ENCODE measurements at places on chromosomes 2 and 18. TPM values are rescaled to one million over a fixed set of nuclear protein-coding genes. Genes with fewer than 3 reads are reported as not detected.

- no peaks in the 10 kb centered on the region for H3K27me3 ChIP-seq
- H3K4me1 ChIP-seq = peaks cover 2% of the 10 kb centered on the region
- no peak overlapping the region for H3K4me3 ChIP-seq
- peak; percentile 84 for DNase-seq
- no peak overlapping the region for H3K27ac ChIP-seq
Measured at GRCh38 chr2:141055531-141055930, 1075.3 kb downstream of the LRP1B start.

DNA sequence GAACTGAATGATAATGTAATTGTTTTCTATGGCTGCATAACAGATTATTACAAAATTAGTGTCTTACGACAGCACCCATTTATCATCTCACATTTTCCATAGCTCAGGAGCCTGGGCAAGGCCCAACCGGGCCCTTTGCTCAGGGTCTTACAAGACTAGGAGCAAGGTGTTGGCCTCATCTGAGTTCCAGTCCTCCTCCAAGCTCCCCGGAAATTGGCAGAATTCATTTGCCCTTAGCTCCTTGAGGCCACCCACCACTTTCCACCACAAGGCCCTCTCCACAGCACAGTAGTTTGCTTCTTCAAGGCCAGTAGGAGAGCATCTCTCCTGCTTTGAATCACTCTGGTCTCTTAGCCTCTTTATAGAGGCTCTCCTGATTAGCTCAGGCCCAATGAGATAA is 89.2 kb upstream of the SALL3 start:
- H3K27me3 ChIP-seq = no peaks in the 10 kb centered on the region
- H3K27ac ChIP-seq = no peak overlapping the region
- no peak for DNase-seq
- H3K36me3 ChIP-seq = no peaks in the 10 kb centered on the region
- no peaks in the 10 kb centered on the region for H3K4me1 ChIP-seq

- no peak overlapping the region for H3K4me3 ChIP-seq
- H3K36me3 ChIP-seq = no peaks in the 10 kb centered on the region
- H3K27ac ChIP-seq = no peak overlapping the region
- DNase-seq = no peak
Measured at GRCh38 chr2:6776125-6776524, 89.6 kb downstream of the CMPK2 start.

CWC22 gene
- total RNA-seq = 17.9 TPM

GRCh38 chr18:23887035-23887434 is 127.5 kb upstream of the TTC39C start:
- H3K4me3 ChIP-seq = no peak overlapping the region
- H3K36me3 ChIP-seq = no peaks in the 10 kb centered on the region
- peaks cover 5% of the 10 kb centered on the region for H3K4me1 ChIP-seq
- no peak overlapping the region for H3K27ac ChIP-seq

All from IMR-90 (cell line).